ENCODE measurements at places on chromosomes 1 and 21. TPM values are rescaled to one million over a fixed set of nuclear protein-coding genes. Genes with fewer than 3 reads are reported as not detected.

DNA sequence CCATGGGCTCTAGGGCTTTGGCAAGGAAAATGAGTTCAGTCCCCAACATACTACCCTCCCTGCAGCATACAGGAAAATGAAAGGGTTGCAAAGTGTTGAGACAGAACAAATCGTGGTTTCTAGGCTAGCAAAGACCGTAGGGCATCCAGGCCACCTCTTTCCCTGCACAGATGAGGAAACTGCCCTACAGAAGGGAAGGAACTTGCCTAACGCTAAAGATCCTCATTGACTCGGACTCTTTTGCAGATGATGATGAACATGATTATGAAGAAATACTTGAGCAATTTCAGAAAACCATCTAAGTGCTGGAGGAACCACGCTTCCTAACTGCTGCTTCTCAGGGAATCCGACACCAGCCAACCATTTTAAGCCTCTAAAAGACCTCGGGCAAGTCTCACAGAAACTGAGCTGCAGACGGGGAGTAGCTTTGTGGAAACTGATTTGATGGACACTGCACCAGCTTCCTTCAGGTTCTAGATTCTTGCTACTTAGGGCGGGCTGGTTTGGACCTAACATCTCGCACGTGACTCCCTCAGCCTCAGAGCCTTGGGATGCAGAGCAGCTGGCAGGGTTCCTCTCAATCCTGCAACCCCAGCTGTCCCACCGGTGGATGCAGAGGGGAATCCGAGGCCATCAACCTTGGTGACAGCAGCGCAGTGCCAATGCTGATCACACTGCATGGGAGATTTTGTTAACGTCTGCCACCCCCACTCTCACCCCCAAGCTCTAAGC lies 13.4 kb downstream of the THEMIS2 start:
- no peak for DNase-seq

- no peak for DNase-seq
Observed at GRCh38 chr1:51986718-51987117, 3.8 kb downstream of the RAB3B start.

Gene ALG14
- 7.4 TPM for total RNA-seq

Gene FCRL1
- not detected for total RNA-seq

Gene OR2T35
- not detected for total RNA-seq
